Amniotic stem cell (primary cell): ENCODE measurements at places on chromosomes 7 and 10.

DNA sequence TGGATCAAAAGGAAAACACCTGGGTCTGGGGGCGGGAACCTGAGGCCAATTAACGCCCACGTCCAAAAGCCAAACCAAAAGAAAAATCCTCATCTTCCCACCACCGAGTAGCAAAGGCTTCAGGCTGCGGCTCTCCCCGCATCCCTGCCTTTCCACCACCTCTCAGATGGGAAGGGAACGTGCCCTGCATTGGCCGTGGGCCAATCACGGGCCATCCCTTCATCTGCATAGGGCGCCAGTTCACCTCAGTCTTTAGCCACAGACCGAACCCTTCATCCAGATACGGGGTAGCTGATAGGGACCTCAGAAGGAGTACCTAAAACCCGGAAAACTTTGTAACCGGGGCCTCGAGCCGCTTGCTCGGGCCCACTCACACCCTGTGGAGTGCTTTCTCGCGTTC, 626 bp downstream of the PRPF18 start:
- DNase-seq: no peak

DNA sequence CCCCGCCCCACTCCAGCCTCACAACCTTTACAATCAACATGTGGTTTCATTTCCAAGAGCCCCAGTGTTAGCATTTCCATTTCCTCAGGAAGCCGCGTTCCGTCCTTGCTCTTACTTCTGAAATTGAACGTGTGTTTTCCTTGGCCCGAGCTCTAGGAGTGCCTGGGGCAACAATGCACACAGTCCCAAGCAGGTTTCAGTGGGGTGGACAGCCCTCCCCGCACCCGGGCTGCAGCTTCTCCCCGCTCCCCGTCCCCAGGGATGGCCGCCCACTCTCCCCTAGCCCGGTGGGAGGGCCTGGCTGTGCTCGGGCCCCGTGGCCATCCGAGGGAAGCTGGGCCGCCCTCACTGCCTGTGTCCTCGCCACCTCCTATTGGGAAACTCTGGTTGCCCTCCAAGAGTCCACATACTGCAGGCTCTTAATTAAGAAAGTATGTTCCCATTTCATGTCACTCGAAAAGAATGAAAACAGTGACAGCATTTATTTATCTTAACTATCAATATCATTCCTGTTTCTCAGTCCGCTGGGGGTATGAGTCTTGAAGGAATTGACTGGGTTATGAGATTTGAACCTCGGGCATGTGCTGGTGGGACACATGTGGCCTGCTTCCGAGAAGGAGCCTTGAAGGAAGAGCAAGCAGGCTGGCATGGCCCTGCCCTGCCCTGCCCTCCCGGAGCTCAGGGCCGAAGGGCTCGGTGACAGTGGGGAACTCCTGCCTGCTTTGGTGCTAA, 163.8 kb downstream of the GRK5 start:
- DNase-seq: peak; percentile 69

DNA sequence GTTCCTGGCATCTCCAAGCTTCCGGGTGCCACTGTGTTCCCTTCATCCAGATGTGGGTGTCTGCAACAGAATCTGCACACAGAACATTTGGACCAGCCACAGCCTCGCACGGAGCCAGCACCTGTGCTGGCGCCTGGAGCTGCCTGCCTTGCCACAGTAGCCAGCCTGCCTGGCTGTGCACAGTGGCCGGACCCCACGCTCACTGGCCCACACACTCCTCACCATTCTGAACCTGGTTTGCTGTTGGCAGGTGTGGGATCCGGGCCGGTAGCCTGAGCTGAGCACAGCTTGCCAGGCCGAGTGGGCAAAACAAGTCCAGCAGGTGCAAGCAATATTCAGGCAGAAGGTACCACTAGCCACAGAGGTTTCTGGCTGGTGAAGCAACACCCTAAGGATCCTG, 7.6 kb upstream of the KLHL7 start:
- no peak for DNase-seq

GRCh38 chr10:26703096-26703495, 5.6 kb downstream of the PDSS1 start:
- DNase-seq: no peak

GRCh38 chr10:92826061-92826460, 22.3 kb upstream of the EXOC6 start:
- DNase-seq: no peak

- no peak for DNase-seq
Measured at GRCh38 chr10:76080451-76080850, 649.0 kb downstream of the LRMDA start.

DNA sequence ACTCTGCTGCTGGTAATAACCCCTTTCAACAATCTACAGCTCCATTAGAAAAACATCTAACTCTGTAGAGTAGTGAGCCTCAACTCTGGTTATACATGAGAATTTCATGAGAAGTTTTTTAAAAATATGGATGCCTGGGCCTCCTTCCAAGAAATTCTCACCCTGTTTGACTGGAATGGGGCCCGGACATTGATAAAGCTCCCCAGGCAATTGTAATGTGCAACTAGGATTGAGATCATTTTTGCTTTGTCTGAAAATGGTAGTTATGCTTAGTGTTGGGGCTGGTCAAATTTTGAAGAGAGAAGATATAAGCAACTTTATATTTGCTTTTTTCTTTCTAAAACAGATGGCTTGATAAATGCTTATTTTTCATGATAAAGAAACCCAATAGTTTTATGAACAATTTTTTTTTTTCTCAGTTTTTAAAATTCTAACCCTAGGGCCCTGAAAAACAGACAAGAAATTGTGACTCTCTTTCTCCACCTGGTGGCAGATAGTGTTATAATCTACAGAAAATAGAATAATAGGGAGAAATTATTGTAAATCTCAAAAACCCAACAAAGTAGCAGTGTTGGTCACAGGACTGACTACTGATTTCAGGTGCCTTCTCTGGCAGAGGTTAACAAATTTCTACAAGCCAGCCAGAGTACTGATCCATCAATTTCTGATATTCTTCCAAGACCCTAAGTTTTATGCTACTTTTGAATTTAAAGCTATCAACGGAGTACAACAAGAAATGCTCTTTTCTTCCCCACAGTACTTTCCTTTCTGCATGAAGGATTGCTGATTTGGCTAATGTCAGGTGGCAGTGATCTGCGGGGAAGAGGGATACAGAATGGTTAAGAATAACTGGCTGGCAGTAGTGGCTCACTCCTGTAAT, 174.8 kb downstream of the DKK1 start:
- DNase-seq: peak; percentile 36

GRCh38 chr10:133255323-133255722, 17.7 kb downstream of the VENTX start:
- DNase-seq: no peak

DNA sequence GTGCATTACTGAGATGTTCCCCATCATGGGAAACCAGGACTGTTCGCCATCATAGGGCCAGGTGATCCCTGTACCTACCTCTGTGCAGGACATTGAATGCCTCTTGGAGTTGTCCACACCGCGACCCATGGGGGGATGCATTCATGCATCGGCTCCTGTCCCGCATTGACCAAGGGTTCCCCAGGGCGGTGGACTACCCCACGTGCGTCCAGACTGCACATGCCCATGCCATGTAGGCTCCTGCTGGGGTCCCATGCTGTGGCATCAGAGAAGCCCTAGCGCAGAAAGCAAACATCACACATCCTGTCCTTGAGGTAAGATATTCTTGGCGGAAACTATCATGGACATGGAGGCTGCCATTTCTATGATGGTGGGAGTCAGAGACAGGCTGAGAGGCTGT, 121.6 kb upstream of the UNC5B start:
- no peak for DNase-seq

DNA sequence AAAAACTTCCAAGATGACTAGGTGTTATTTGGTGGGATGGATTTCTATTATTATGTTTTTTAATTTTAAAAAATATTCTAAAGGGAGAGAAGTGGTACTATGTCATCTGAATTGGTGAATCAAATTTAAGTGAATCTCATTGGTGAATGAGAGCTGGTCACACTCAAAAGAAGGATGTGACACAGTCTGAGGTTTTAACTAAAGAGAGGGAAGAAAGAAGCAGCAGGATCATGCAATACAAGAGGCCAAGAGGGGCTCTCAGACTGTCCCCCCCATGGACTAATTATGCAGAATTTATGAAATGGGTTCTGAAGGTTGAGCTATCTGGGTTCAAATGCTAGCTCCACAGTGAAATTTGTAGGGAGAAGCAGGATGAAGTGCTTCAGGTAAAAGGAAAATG, 16.2 kb downstream of the MACC1 start:
- no peak for DNase-seq

GRCh38 chr10:116073001-116073400, 200.0 kb downstream of the GFRA1 start:
- DNase-seq: no peak

DNA sequence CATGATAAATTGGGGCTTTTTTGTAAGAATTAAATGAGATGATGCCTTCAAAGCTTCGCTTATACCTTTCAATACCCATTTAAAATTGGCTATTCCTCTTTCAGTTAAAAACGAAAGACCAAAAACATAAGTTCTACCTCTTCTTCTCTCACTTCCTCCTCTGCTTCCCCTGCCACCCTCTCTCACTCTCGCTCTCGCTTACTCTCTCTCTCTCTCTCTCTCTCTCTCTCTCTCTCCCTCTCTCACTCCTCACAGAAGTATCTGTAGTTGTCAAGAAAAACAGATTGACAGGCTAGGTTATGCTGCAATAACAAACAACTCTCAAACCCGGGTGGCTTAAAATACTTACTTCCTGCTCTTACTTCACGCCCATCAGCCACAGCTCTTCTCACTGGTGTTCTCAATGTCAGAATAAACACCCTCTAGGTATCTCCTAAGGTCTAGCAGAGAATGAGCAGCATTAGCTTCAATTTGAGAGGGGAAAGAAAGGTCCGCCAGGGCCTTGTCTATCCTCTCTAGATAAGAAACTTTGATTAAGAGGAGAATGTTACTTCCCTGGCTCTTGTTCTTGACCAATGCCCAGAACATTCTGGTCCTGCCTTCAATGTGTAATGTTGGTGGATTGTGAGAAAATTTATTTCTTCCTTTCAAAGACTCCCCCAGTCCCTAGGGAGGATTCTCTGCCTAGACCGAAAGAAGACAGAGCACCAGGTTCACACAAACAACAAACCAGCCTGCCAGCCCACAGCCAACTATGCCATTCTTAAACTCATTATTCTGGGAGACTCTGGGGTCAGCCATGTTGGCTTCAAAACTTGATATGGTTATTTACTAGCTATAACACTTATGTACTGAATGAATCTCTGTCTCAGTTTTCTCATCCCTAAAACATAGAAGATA, 1028.7 kb downstream of the XPNPEP1 start:
- no peak for DNase-seq

DNA sequence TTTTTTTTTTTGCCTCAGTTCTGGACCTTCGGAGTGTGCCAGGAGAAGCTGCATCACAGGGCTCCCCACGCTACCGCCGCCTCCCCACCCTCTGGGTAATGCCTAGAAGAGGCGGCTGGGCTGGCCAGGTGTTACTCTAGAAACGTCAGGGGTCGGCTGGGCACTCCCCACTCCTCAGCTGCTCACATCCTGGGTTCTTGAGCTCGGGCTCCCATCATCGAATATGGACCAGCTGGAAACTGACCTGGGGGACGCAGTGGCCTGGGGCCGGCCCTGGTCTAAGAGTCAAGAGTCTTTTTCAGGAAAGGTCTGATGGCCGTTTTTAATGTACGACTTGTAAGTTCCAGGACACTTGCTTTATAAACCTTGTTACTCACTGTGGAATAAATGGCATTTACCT, 326.5 kb downstream of the WDR37 start:
- DNase-seq: no peak

GRCh38 chr10:54415483-54415882, 385.5 kb downstream of the PCDH15 start:
- DNase-seq: no peak

DNA sequence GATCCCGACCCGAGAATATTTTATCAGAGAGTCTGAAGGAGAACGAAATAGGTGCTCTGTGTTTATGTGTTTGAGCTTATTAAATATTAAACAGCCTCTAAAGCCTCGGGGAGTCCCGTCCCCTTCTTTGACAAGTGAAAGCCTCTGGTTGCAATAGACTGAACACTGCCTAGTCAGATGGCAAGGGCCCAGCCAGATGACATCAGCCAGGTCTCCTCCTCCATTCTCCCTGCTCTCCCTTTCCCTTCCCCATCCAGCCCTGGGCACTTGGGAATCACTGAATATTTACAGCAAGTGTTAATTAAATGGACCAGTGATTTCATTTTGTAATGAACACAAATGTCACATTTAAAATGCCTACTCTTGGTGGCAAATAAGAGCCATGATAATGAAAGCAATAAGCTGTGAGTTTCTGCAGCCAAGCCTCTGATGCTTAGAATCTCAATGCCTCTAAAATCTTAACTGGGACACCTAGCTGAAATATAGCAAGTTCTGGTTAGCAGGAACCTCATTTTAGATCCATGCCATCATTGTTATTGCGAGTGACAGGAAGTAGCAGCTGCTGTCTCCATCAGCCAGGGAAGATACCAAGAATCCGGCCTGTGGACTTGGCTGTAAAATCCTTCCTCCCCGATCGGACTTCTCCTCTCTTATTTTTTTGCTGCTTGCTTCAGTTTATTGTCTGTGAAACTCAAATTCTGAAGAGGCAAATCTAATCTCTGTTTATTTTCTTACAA, 202.1 kb downstream of the PRPF18 start:
- no peak for DNase-seq
